ENCODE measurements at places on chromosomes 12 and 14. TPM values are rescaled to one million over a fixed set of nuclear protein-coding genes. Genes with fewer than 3 reads are reported as not detected.

The PEX5 gene
- total RNA-seq = 87.7 TPM

The ENDOU gene
- not detected for total RNA-seq

- no peaks in the 10 kb centered on the region for H3K4me1 ChIP-seq
- H3K27ac ChIP-seq = no peak overlapping the region
- peaks cover 5% of the 10 kb centered on the region for H3K36me3 ChIP-seq
Observed at GRCh38 chr14:34583525-34583924, 44.0 kb upstream of the EAPP start.

DNA sequence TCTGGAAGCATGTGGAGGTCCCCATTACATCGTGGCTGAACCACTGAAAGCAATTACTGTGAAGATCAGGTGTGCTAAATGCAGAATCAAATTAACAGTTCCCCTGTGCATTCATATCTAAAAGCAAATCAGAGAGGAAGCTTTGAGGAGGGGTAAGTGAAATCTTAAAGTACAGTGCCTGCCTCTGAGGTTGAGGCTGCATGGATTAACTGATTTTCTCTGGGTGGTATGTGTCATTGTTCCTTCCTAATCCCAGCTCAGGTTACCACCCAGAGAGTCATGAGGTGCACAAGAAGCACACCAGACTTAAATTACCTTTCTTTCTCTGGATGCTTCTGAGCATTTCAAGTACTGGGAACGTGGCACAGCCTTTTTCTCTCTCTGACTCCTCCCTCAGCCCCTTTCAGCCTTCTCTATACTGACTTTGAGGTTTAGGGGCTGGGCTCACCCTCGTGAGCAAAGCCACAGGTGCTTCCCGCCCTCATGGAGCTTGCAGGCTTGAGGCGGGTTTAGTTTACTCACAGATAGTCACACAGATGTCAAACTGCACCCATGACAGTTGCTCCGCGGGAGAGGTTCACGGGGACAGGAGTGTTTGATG is 237.6 kb upstream of the CRY1 start:
- no peak for DNase-seq
- no peak overlapping the region for H3K27ac ChIP-seq
- no peaks in the 10 kb centered on the region for H3K4me1 ChIP-seq
- no peak overlapping the region for H3K4me3 ChIP-seq
- no peaks in the 10 kb centered on the region for H3K36me3 ChIP-seq
- no peaks in the 10 kb centered on the region for H3K27me3 ChIP-seq

GRCh38 chr12:119288576-119288975 is 46.0 kb upstream of the CCDC60 start:
- DNase-seq = no peak
- no peak overlapping the region for H3K4me3 ChIP-seq
- H3K4me1 ChIP-seq = no peaks in the 10 kb centered on the region
- H3K27me3 ChIP-seq = peaks cover 11% of the 10 kb centered on the region

DNA sequence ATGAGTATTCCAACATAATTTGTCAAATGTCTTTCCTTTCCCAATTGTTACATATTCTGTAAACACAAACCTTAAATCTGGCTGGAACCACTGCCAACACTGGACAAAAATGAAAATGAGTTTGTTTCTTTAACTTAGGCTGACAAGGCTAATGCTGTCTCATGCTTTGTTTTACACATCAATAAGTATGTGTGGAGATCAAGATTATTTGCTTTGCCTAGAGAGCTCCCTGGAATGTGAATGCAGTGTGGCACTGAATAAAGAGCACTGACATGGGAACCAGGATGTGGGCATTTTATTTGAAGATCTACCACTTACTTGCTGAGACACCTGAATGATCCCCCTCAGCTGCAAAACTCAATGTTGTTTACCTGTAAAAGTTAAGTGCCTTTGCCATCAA is 61.7 kb downstream of the RALGAPA1 start:
- no peak overlapping the region for H3K27ac ChIP-seq
- no peak for DNase-seq
- H3K4me3 ChIP-seq = no peak overlapping the region
- no peaks in the 10 kb centered on the region for H3K4me1 ChIP-seq
- peaks cover 88% of the 10 kb centered on the region for H3K36me3 ChIP-seq

DNA sequence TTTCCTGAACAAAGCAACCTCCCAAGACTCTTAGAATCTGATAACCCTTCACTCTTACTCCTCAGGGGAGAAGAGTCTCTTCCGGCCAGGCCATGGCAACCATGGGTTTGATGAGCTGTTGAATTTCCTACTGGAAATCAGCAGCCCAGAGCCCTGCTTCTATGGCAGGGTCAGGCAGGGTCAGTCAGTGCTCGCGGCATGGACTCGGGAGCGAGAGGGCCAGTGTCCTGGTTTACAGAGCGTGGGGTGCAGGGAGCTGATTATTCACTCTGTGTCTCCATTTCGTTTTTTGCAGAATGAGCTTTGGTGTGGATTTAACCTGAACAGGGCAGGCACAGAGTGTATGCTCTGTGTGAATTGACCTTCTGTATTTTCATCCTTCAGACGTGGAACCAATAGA is 340.6 kb upstream of the SFSWAP start:
- H3K27ac ChIP-seq = no peak overlapping the region
- H3K27me3 ChIP-seq = no peaks in the 10 kb centered on the region
- no peaks in the 10 kb centered on the region for H3K36me3 ChIP-seq
- H3K4me1 ChIP-seq = no peaks in the 10 kb centered on the region
- no peak overlapping the region for H3K4me3 ChIP-seq
